ENCODE measurements at places on chromosomes 6 and 20.

DNA sequence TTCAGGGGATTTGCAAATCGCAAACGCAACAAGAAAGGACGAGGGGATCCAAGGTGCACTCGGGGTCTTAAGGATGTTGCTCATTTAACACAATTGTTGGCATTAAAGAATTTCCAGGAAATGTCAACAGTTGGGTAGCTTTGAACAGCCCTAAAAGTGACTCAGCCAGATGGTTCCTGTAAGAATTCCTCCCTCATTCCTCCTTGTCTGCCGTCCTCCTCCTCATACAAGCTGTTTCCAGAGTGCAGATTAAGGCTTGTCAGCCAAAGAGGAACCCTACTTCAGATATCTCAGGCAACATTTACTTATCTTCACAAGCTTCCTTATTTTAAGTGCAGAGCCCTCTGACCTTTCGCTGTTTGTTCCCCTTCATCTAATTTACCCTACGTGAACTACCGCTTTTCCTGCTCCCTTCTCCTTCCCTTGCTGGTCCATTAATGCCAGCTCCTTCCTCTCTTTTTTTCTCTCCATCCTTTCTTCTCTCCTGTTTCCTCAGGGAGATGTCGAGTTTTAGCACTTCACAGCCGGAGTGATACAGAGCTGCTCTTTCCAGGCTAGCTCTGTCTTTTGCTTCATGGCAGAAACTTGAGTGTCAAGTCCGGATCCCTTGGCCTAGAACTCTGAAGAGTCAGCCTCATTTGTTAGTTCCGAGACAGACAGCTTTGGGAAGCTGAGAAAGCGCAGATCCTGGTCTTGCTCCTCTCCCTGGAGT is 26.1 kb upstream of the TBC1D7 start:
- no peak overlapping the region for H3K4me3 ChIP-seq
- peak overlapping the region; percentile 52 for H3K27ac ChIP-seq
- no peaks in the 10 kb centered on the region for H3K36me3 ChIP-seq
- no peaks in the 10 kb centered on the region for H3K27me3 ChIP-seq

DNA sequence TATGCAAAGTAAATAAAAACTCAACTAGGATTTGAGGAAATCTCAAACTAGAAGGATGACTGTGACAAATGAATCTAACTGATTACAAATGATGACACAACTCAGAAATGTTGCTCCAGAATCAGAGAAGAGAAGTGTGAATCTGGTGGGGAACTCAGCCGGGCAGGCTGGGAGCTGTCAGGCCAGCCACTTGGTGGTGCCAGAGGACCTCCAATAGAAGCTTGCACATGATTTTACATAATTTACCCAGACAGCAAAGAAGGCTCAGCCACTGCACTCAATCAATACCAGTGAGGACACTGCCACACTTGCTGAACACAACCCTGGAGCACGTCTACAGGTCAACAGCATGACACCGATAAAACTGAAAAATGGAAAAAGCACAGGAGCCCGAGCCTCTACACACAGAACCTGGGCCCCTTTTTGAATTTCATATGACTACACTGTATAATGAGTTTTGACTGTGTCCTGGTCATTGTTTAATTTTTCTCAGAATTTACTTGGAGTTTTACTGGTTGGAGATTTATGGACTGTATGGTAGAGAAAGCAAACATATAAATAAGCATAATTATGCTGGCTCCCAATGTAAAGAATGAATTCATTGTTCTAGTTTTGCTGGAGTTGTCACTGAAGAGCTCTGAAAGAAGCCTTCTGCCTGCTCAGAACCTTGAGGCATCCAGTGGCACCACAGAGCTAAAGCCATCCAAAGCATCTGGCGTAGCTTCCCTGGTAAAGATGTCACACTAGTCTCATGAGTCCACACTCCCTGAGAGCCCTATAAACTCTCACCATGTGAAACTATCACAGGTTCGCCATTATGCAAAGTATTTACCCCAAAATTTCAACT is 296.5 kb downstream of the THBS2 start:
- H3K36me3 ChIP-seq, result no peaks in the 10 kb centered on the region
- peaks cover 3% of the 10 kb centered on the region for H3K27me3 ChIP-seq
- no peak overlapping the region for H3K4me3 ChIP-seq
- H3K4me1 ChIP-seq, result no peaks in the 10 kb centered on the region
- DNase-seq, result no peak

GRCh38 chr6:1315560-1316386 is 3.9 kb downstream of the FOXQ1 start:
- no peak overlapping the region for H3K27ac ChIP-seq
- peaks cover 10% of the 10 kb centered on the region for H3K4me1 ChIP-seq
- DNase-seq, result no peak
- no peaks in the 10 kb centered on the region for H3K36me3 ChIP-seq

DNA sequence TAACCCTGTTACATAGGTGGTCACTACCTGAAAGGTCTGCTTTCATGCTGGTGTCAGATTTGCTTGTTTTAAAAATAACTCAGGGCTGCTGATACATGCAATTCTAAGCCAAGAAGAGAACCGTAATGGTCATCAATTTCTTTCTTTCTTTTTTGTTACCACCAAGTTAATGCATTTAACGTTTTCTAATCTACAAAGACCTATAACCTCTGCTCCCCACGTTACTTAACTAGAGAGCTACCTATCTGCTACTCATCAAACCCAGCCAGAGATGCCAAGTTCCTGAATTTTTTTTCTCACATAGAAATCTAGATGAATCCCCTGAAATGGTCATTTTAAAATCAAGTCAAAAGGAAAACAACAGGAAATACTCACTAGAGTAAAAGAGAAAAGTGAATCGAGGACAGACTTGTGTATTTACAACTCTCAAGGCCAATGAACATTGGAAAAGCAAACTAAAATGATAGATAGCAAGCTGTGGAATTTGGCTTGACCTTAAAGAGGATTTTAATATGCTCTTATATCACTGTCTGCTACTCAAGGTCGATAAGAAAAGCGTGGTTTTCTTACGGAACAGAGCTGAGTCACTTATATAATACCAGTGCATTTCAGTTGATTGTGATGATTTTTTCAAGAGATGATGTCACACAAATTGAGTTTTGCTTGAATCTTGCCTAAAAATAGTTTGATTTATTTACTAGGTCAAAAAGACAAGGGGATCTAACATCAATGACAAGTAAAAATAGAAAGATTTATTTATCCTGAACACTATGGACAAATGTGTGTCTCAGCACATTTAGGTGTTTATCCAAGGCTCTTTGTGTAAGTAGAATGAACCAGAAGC is 67.9 kb downstream of the SGK1 start:
- H3K27ac ChIP-seq, result no peak overlapping the region
- H3K4me1 ChIP-seq, result peaks cover 62% of the 10 kb centered on the region
- no peak for DNase-seq
- H3K4me3 ChIP-seq, result no peak overlapping the region
- no peaks in the 10 kb centered on the region for H3K36me3 ChIP-seq

- H3K27ac ChIP-seq, result no peak overlapping the region
- H3K36me3 ChIP-seq, result no peaks in the 10 kb centered on the region
- DNase-seq, result no peak
- H3K4me1 ChIP-seq, result no peaks in the 10 kb centered on the region
Measured at GRCh38 chr6:133609415-133610226, 279.3 kb upstream of the TCF21 start.

- peaks cover 11% of the 10 kb centered on the region for H3K4me1 ChIP-seq
- no peaks in the 10 kb centered on the region for H3K36me3 ChIP-seq
- no peak overlapping the region for H3K4me3 ChIP-seq
- H3K27ac ChIP-seq, result no peak overlapping the region
Measured at GRCh38 chr6:16464045-16464444, 225.7 kb downstream of the GMPR start.

- no peaks in the 10 kb centered on the region for H3K36me3 ChIP-seq
- DNase-seq, result no peak
- H3K4me3 ChIP-seq, result no peak overlapping the region
- H3K4me1 ChIP-seq, result peaks cover 14% of the 10 kb centered on the region
Measured at GRCh38 chr20:31806564-31807355, 12.4 kb upstream of the MYLK2 start.

DNA sequence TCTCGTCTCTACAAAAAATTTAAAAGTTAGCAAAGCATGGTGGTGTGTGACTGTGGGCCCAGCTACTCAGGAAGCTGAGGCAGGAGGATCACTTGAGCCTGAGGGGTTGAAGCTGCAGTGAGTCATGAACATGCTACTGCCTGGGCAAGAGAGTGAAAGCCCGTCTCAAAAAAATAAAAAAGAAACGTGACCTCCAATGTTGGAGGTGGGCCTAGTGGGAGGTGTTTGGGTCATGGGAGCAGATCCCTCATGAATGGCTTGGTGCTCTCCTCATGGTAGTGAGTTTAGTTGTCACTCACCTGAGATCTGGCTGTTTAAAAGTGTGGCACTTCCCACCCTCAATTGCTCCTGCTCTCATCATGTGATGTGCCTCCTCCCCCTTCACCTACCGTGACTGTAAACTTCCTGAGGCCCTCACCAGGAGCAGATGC is 24.3 kb downstream of the RBL1 start:
- no peaks in the 10 kb centered on the region for H3K27me3 ChIP-seq
- peaks cover 4% of the 10 kb centered on the region for H3K36me3 ChIP-seq
- H3K4me3 ChIP-seq, result no peak overlapping the region

DNA sequence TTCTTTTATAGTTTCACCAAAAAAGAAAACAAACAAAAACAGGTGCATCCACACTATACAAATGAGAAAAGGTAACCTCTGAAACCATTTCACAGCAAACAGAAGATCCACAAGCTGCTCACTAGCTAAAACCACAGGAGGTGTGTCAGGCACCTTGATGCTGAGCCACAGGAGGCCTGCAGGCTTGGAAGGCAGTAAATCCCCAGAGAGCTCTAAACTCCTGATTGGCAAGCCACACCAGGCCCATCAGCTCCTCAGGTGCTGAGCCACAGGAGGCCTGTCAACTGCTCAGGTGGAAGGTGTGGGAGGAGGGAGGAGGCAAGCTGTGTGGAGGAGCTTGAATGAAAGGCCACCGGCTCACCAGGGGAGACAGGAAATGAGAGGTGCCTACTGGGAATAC is 273.0 kb downstream of the PKHD1 start:
- H3K4me3 ChIP-seq, result no peak overlapping the region
- no peaks in the 10 kb centered on the region for H3K36me3 ChIP-seq
- no peaks in the 10 kb centered on the region for H3K27me3 ChIP-seq
- DNase-seq, result no peak

DNA sequence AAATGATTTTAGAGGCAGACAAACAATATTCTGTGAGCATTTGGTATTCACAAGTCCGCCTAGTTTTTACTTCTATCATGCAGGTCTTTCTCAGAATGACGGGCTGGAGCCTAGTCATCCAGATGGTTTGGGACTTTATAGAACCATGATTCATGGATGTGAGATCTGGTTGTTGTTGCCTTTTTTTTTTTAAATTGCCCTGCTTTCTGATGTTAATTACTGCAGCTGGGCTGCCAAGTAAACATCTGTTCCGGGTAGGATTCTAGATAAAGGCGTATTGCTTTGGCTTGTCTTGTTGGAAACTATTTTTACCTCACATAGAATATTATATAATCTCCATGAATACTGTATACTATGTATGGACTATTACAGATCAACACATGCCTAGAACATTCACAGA is 58.1 kb downstream of the RNF217 start:
- no peak overlapping the region for H3K4me3 ChIP-seq
- no peak overlapping the region for H3K27ac ChIP-seq
- no peaks in the 10 kb centered on the region for H3K36me3 ChIP-seq
- no peaks in the 10 kb centered on the region for H3K4me1 ChIP-seq

DNA sequence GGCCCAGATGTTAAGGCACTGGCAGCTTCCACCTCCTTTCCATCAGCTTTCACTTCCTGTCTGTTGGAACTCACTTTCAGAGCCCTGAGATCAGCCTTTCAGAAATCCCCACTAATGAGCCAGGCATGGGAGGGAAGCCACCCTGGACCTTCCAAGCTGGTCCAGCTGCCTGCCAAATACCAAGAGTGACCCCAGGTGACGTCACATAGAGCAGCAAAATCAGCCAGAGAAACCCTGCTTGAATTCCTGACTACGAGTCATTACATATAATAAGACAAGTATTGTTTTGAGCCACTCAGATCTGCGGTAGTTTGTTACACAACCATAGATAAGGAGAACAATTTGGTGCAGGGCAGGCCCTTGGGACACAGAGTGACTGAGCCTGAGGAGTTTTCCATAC is 556.0 kb upstream of the JAG1 start:
- no peak overlapping the region for H3K4me3 ChIP-seq
- no peak for DNase-seq
- no peaks in the 10 kb centered on the region for H3K4me1 ChIP-seq

- no peaks in the 10 kb centered on the region for H3K27me3 ChIP-seq
- H3K4me3 ChIP-seq, result no peak overlapping the region
- H3K36me3 ChIP-seq, result no peaks in the 10 kb centered on the region
- H3K4me1 ChIP-seq, result no peaks in the 10 kb centered on the region
Measured at GRCh38 chr6:131758920-131759319, 48.1 kb upstream of the CTAGE9 start.

GRCh38 chr20:20010639-20011500 is 6.3 kb upstream of the NAA20 start:
- no peaks in the 10 kb centered on the region for H3K36me3 ChIP-seq
- DNase-seq, result no peak
- H3K4me3 ChIP-seq, result no peak overlapping the region
- no peak overlapping the region for H3K27ac ChIP-seq

GRCh38 chr6:3962291-3963280 is 113.4 kb downstream of the FAM50B start:
- H3K27ac ChIP-seq, result no peak overlapping the region
- H3K27me3 ChIP-seq, result no peaks in the 10 kb centered on the region
- no peak overlapping the region for H3K4me3 ChIP-seq
- no peak for DNase-seq

- no peaks in the 10 kb centered on the region for H3K4me1 ChIP-seq
- no peaks in the 10 kb centered on the region for H3K36me3 ChIP-seq
- no peak for DNase-seq
- no peak overlapping the region for H3K27ac ChIP-seq
- H3K27me3 ChIP-seq, result no peaks in the 10 kb centered on the region
Measured at GRCh38 chr6:81093051-81093450, 659.4 kb downstream of the TENT5A start.

GRCh38 chr20:32971703-32972161 is 32.5 kb downstream of the SUN5 start:
- H3K36me3 ChIP-seq, result no peaks in the 10 kb centered on the region
- peaks cover 91% of the 10 kb centered on the region for H3K4me1 ChIP-seq
- peak; percentile 63 for DNase-seq
- peak overlapping the region; percentile 13 for H3K4me3 ChIP-seq
- peak overlapping the region; percentile 94 for H3K27ac ChIP-seq
- H3K27me3 ChIP-seq, result no peaks in the 10 kb centered on the region

DNA sequence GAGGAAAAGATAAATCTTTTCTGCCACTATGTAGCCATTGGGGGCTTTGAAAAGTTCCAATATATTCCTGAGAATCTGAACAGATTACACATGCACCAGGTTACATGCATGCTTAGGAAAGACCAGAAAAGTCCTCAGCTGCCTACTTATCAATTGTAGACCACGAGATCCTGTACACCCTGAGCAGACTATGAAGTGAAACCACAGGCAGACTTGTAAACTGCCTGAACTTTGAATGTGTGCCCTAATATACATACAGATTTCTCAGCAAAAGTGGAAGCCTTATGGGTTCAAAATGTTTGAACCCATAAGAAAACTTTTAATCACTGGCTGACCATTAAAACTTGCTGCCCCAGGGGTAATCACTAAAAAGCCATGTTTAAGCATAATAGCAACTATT is 273.5 kb upstream of the RUNX2 start:
- no peaks in the 10 kb centered on the region for H3K27me3 ChIP-seq
- no peak overlapping the region for H3K27ac ChIP-seq
- no peak overlapping the region for H3K4me3 ChIP-seq
- peaks cover 13% of the 10 kb centered on the region for H3K4me1 ChIP-seq
- DNase-seq, result no peak
- no peaks in the 10 kb centered on the region for H3K36me3 ChIP-seq

Measured in CD4-positive, alpha-beta memory T cell (primary cell).